ENCODE measurements at places on chromosomes 4 and X. TPM values are rescaled to one million over a fixed set of nuclear protein-coding genes. Genes with fewer than 3 reads are reported as not detected.

The RAI2 gene
- not detected for total RNA-seq

The GIMD1 gene
- total RNA-seq: not detected

The S100P gene
- not detected for total RNA-seq

The PRDM8 gene
- 2.3 TPM for total RNA-seq

The TMEM156 gene
- 0.61 TPM for total RNA-seq

The DUSP21 gene
- not detected for total RNA-seq

The YY2 gene
- total RNA-seq: 1.2 TPM

The EMCN gene
- total RNA-seq: 22.3 TPM

The CXorf49 gene
- total RNA-seq: not detected

The USP26 gene
- total RNA-seq: not detected

The NWD2 gene
- total RNA-seq: not detected

The NBDY gene
- 3.3 TPM for total RNA-seq

The S100G gene
- not detected for total RNA-seq

The SYTL4 gene
- 20.4 TPM for total RNA-seq

The MUC7 gene
- total RNA-seq: not detected

The ATP7A gene
- total RNA-seq: 13.5 TPM

The CCDC110 gene
- under 0.01 TPM for total RNA-seq

The PFKFB1 gene
- total RNA-seq: not detected

The USP9X gene
- total RNA-seq: 86.3 TPM

The PPEF2 gene
- not detected for total RNA-seq

The ZDHHC15 gene
- not detected for total RNA-seq

The PAGE2B gene
- total RNA-seq: not detected

The SGCB gene
- total RNA-seq: 26.3 TPM

The DCLK2 gene
- 3.2 TPM for total RNA-seq

The F9 gene
- total RNA-seq: not detected

The STATH gene
- total RNA-seq: not detected

The TRIM75 gene
- total RNA-seq: not detected

Data from epithelial cell of umbilical artery (primary cell).